Fibroblast of skin of left quadriceps (primary cell): ENCODE measurements at places on chromosomes 1 and 21.

- no peak for DNase-seq
Observed at GRCh38 chr1:214003233-214003632, 15.5 kb downstream of the PROX1 start.

- peak; percentile 50 for DNase-seq
Observed at GRCh38 chr1:36327421-36328087, 4.1 kb upstream of the EVA1B start.

GRCh38 chr1:27724961-27725373, 794 bp upstream of the FAM76A start:
- DNase-seq: no peak

GRCh38 chr1:82125119-82125518, 324.4 kb downstream of the ADGRL2 start:
- no peak for DNase-seq

GRCh38 chr1:212987702-212988322, 27.9 kb downstream of the ANGEL2 start:
- DNase-seq: no peak

GRCh38 chr1:183101081-183101480, 77.9 kb downstream of the LAMC1 start:
- no peak for DNase-seq

GRCh38 chr1:11101347-11101746, 1.7 kb upstream of the EXOSC10 start:
- no peak for DNase-seq
